ENCODE measurements at places on chromosomes 6 and 20. TPM values are rescaled to one million over a fixed set of nuclear protein-coding genes. Genes with fewer than 3 reads are reported as not detected.

PERP gene
- polyA plus RNA-seq: 77.6 TPM

PRDM13 gene
- 0.03 TPM for polyA plus RNA-seq

ZNF165 gene
- 2.7 TPM for polyA plus RNA-seq

SLC32A1 gene
- 0.03 TPM for polyA plus RNA-seq

POPDC3 gene
- 1.0 TPM for polyA plus RNA-seq

CHRNA4 gene
- 0.45 TPM for polyA plus RNA-seq

ELOVL5 gene
- 40.1 TPM for polyA plus RNA-seq

TFAP2C gene
- 0.06 TPM for polyA plus RNA-seq

SPEF1 gene
- polyA plus RNA-seq: 0.19 TPM

HINT3 gene
- polyA plus RNA-seq: 31.5 TPM

RSPH9 gene
- polyA plus RNA-seq: 1.1 TPM

AVP gene
- polyA plus RNA-seq: 0.49 TPM

WFDC2 gene
- polyA plus RNA-seq: 2.8 TPM

SLC17A2 gene
- polyA plus RNA-seq: 0.01 TPM

CGA gene
- polyA plus RNA-seq: 0.04 TPM

OPN5 gene
- polyA plus RNA-seq: 0.06 TPM

MUC21 gene
- polyA plus RNA-seq: not detected

DDX43 gene
- polyA plus RNA-seq: 0.63 TPM

LRP11 gene
- polyA plus RNA-seq: 28.8 TPM

KIF25 gene
- polyA plus RNA-seq: 0.82 TPM

CLIC5 gene
- polyA plus RNA-seq: 111 TPM

FAXC gene
- polyA plus RNA-seq: 4.9 TPM

RAMACL gene
- 0.30 TPM for polyA plus RNA-seq

NRN1 gene
- polyA plus RNA-seq: 4.0 TPM

TREML1 gene
- polyA plus RNA-seq: 0.07 TPM

BICRAL gene
- 13.0 TPM for polyA plus RNA-seq
